GM23338 (cell line): ENCODE measurements at places on chromosomes 13 and 19. TPM values are rescaled to one million over a fixed set of nuclear protein-coding genes. Genes with fewer than 3 reads are reported as not detected.

The TRPM4 gene
- 11.6 and 16.5 TPM in 2 replicates for total RNA-seq

The NCAN gene
- 8.0 and 9.4 TPM in 2 replicates for total RNA-seq

The ZNF91 gene
- 45.1 and 51.6 TPM in 2 replicates for total RNA-seq

The SPINT2 gene
- total RNA-seq = 382 and 468 TPM in 2 replicates

The F7 gene
- total RNA-seq = 0.16 and 0.24 TPM in 2 replicates

The ZNF599 gene
- 5.2 and 6.0 TPM in 2 replicates for total RNA-seq

The PNMA8A gene
- total RNA-seq = 17.8 and 19.6 TPM in 2 replicates

The KLF1 gene
- 1.1 and 1.4 TPM in 2 replicates for total RNA-seq

The MAP3K10 gene
- total RNA-seq = 13.7 and 14.5 TPM in 2 replicates

The HRC gene
- 1.4 and 1.9 TPM in 2 replicates for total RNA-seq

The BRSK1 gene
- total RNA-seq = 11.3 and 17.2 TPM in 2 replicates

The LNX2 gene
- total RNA-seq = 17.3 and 18.0 TPM in 2 replicates

The DZIP1 gene
- 22.6 and 24.2 TPM in 2 replicates for total RNA-seq

The STXBP2 gene
- 37.6 and 55.8 TPM in 2 replicates for total RNA-seq

The KIR3DL1 gene
- not detected in 2 replicates for total RNA-seq

The VSTM2B gene
- 0.54 and 1.8 TPM in 2 replicates for total RNA-seq

The GARIN5A gene
- total RNA-seq = 13.3 and 19.9 TPM in 2 replicates

The GPR183 gene
- not detected in 2 replicates for total RNA-seq

The NCR1 gene
- 0.78 and 2.0 TPM in 2 replicates for total RNA-seq

The IL12RB1 gene
- total RNA-seq = not detected in 2 replicates

The ZNF577 gene
- 27.4 and 37.7 TPM in 2 replicates for total RNA-seq

The CD22 gene
- 0.10 and 0.12 TPM in 2 replicates for total RNA-seq

The NLRP9 gene
- total RNA-seq = not detected in 2 replicates

The PSG6 gene
- not detected in 2 replicates for total RNA-seq

The APOE gene
- total RNA-seq = 1,391 and 1,438 TPM in 2 replicates

The BLVRB gene
- total RNA-seq = 51.7 and 53.7 TPM in 2 replicates

The ZNF134 gene
- 55.7 and 79.6 TPM in 2 replicates for total RNA-seq

The SOX1 gene
- 0.04 and 0.17 TPM in 2 replicates for total RNA-seq
